ENCODE measurements at places on chromosomes 2 and 18. TPM values are rescaled to one million over a fixed set of nuclear protein-coding genes. Genes with fewer than 3 reads are reported as not detected.

NEURL3 gene
- 0.18 TPM for polyA plus RNA-seq

DCC gene
- 2.3 TPM for polyA plus RNA-seq

ONECUT2 gene
- 0.06 TPM for polyA plus RNA-seq

NAGK gene
- polyA plus RNA-seq, result 95.5 TPM

ZBTB14 gene
- polyA plus RNA-seq, result 20.1 TPM

ASNSD1 gene
- 50.3 TPM for polyA plus RNA-seq

SERPINB3 gene
- polyA plus RNA-seq, result not detected

MAL gene
- 2.4 TPM for polyA plus RNA-seq

RBM43 gene
- polyA plus RNA-seq, result 23.2 TPM

UGT1A10 gene
- polyA plus RNA-seq, result not detected

RNPEPL1 gene
- 27.8 TPM for polyA plus RNA-seq

ARHGEF33 gene
- polyA plus RNA-seq, result 3.8 TPM

CROCC2 gene
- polyA plus RNA-seq, result 2.4 TPM

SOX11 gene
- 46.8 TPM for polyA plus RNA-seq

VPS4B gene
- 55.9 TPM for polyA plus RNA-seq

UBR3 gene
- polyA plus RNA-seq, result 39.1 TPM

SLC5A7 gene
- 0.19 TPM for polyA plus RNA-seq

KRTCAP3 gene
- 15.3 TPM for polyA plus RNA-seq

DPP10 gene
- polyA plus RNA-seq, result 3.5 TPM

FAP gene
- polyA plus RNA-seq, result 19.7 TPM

PLEKHH2 gene
- polyA plus RNA-seq, result 199 TPM

IL37 gene
- 0.21 TPM for polyA plus RNA-seq

ANKAR gene
- 20.5 TPM for polyA plus RNA-seq

VIT gene
- 0.06 TPM for polyA plus RNA-seq

ANKRD30B gene
- not detected for polyA plus RNA-seq

E2F6 gene
- polyA plus RNA-seq, result 21.7 TPM

C1QL2 gene
- polyA plus RNA-seq, result not detected

AKAIN1 gene
- not detected for polyA plus RNA-seq

CDH2 gene
- 5.6 TPM for polyA plus RNA-seq
